ENCODE measurements at places on chromosomes 11 and 22.

GRCh38 chr11:58926695-58927094 lies 12.6 kb upstream of the GLYATL1 start:
- DNase-seq = no peak

GRCh38 chr11:369336-370018 lies at the start of gene B4GALNT4:
Gene B4GALNT4 (plus strand): TSS chr11:369499. CDS start chr11:369804, 305 bp downstream.
- DNase-seq = peak; percentile 31

- DNase-seq = no peak
Observed at GRCh38 chr11:6621711-6622211, 2.5 kb upstream of the TPP1 start.

- DNase-seq = no peak
Observed at GRCh38 chr11:17650127-17650911, 69.1 kb upstream of the MYOD1 start.

- no peak for DNase-seq
Observed at GRCh38 chr22:38431266-38432010, 23.6 kb downstream of the KCNJ4 start.

- no peak for DNase-seq
Observed at GRCh38 chr11:44608651-44608990, 43.2 kb downstream of the CD82 start.

DNA sequence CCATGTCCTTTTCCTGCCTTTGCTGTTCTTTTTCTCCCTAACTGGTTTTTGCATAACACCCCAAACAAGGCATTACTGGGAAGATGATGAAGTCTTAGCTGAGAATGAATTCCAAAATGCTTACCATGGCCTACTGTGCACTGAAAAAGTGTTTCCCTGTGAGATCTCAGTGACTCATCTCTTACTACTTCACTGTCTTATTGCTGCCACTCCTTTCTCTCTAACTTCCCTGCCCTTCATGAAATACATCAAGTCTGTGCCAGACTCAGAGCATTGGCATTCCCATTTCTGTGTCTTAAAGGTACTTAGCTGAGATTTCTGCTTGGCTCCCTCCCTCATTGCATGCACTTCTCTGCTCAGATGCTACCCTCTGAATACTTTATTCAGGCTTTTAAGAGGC lies 49.1 kb upstream of the MUC15 start:
- DNase-seq = no peak

DNA sequence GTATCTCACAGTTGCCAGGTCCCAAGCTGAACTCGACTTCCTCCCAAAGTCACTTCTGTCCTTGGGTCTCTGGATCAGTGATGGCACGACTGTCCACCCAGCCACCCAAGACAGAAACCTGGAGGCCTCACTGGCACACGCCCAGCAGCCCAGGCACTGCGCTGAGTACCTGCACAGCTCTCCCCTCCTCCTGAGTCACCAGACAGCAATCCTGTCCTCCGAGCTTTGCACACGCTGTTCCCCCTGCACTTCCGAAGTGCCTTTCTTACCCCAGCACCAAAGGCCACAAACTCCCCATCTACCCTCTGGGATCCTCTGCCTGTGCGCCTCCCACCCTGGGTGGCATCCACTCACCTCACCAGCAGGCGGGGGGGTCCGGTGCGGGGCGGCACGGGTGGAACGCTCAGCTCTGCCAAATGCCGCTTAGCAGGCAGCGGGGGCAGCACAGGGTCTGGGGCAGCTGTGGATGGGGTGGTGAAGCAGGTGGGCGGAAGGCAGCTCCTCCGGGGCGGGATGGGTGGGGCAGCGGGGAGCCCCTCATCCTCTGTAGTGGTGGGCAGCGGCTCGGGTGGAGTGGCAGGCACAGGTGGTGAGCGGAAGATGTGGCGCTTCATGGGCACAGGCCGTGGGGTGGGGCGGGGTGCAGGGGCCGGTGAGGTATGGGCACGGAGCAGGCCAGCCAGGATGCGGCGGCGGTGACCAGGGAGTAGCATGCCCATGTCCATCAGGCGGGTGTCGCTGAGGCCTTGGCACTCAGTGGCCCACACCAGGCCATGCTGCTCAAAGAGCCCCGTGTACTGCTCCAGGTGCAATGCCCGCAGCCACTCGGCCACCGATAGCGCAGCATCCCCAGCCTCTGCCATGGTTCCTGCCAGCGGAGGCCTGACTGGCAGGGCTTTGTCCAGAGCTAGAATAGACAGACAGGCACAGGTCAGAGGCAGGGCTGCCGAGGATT lies 25.7 kb downstream of the ARAP1 start:
- DNase-seq = no peak
